ENCODE measurements at places on chromosomes 11 and 22. TPM values are rescaled to one million over a fixed set of nuclear protein-coding genes. Genes with fewer than 3 reads are reported as not detected.

DNA sequence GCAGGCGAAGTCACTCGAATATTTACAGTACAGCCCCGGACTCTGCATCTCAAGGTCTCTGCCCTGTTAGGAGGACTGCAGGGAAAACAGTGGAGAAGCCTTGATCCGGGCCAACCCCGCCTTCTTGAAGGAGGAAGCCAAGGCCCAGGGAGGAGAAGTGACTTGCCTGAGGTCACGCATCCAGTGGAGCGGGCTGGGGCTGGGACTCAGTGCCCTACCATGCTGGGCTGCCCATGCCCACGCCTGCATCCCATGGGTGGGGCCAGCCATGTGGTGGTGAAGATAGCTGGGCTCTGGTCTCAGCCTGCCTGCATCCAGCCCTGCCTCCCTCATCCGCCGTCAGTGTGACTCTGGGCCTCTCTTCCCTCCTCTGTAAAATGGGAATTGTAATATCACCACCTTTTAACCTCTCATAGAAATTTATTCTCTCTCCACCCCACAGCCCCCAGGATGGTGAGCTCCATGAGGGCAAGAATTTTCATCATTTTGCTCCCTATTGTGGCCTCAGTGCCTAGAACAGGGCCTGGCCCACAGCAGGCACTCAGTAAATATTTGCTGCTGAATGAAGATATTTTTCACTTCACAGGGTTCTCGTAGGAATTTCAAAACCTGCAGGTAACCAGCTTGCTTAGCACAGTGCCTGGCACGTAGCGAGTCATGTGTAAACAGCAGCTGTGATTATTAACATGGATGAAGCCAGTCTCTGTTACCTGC, 57.3 kb downstream of the OTOG start:
- no peak overlapping the region for H3K27ac ChIP-seq
- H3K27me3 ChIP-seq = no peaks in the 10 kb centered on the region
- no peak overlapping the region for H3K4me3 ChIP-seq
- no peaks in the 10 kb centered on the region for H3K4me1 ChIP-seq
- no peak for DNase-seq

GRCh38 chr11:41099654-41100053, 359.8 kb downstream of the LRRC4C start:
- H3K4me1 ChIP-seq = no peaks in the 10 kb centered on the region
- H3K27me3 ChIP-seq = no peaks in the 10 kb centered on the region
- no peak overlapping the region for H3K4me3 ChIP-seq
- no peak for DNase-seq
- no peaks in the 10 kb centered on the region for H3K36me3 ChIP-seq

DNA sequence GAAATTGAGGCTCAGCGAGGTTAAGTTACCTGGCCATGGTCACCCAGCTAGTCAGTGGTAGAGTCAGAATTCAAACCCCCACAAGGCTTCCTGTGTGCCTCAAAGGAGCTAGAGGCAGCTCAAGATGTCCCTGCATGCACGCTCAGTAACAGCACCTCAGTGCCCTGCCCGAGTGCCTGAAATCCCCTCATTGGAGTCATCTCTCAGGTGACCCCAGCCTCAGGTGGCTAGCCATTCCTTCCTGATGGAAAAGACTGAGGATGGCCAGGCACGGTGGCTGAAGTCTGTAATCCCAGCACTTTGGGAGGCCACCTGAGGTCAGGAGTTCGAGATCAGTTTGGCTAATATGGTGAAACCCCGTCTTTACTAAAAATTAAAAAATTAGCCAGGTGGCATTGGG, 36.9 kb downstream of the LIF start:
- no peak overlapping the region for H3K4me3 ChIP-seq
- no peak for DNase-seq
- H3K27ac ChIP-seq = peak overlapping the region; percentile 45
- no peaks in the 10 kb centered on the region for H3K36me3 ChIP-seq
- H3K4me1 ChIP-seq = peaks cover 29% of the 10 kb centered on the region

Gene CRYBB3
- total RNA-seq = not detected

GRCh38 chr11:27868709-27869108, 168.5 kb upstream of the BDNF start:
- no peak for DNase-seq
- H3K4me3 ChIP-seq = no peak overlapping the region
- H3K27ac ChIP-seq = no peak overlapping the region

DNA sequence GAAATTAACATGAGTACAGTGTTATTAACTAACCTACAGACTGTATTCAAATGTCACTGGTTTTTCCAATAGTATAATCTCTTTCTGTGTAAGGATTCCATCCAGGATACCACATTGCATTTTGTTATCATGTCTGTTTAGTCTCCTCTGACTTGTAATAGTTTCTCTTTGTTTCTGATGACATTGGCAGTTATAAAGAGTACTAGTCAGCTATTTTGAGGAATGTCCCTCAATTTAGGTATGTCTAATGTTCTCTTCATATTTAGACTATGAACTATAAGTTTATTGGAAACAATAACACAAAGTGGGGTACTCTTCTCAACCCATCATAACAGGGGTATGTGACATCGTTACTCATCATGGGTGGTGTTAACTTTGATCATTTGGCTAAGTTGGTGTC, 20.3 kb upstream of the ME3 start:
- peaks cover 8% of the 10 kb centered on the region for H3K4me1 ChIP-seq
- DNase-seq = no peak
- no peak overlapping the region for H3K27ac ChIP-seq

DNA sequence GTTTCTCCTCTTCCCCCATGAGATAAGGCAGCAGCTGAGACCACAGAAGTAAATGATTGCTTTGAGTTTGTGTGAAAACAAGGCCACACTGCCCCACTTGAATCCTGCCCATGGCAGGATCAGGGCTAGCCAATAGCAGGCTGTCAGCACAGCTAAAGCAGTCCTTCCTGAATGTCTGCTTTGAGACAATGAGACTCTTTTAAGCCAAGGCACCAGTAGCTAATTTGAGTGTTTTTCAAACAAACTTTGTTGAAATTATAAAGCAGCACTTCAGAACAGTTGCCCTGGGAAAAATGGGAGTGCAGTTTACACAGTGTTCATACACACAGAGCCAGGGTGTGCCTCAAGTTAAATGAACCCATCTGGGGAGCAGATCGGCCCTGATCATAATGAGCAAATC, 103.5 kb upstream of the OR5AK2 start:
- H3K27me3 ChIP-seq = no peaks in the 10 kb centered on the region
- H3K4me1 ChIP-seq = no peaks in the 10 kb centered on the region
- DNase-seq = no peak
- H3K4me3 ChIP-seq = no peak overlapping the region
- no peaks in the 10 kb centered on the region for H3K36me3 ChIP-seq

DNA sequence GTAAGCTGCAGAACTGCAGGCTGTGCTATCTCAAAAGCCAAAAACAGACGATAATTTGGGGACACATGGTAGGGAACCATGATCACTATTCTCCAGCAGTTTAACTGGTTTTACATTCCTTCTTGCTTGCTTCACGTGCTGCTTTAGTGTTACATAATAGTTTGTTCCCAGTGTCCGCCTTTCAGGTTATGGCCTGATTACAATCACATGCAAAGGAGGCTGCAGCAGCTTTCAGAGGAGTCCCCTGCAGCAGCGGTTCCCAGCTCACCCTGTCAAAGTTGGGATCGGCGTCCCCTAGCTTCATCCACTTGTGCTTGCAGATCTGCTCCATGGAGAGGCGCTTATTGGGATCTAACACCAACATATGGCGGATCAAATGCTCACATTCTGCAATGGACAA, 39.2 kb upstream of the APOA1 start:
- no peak overlapping the region for H3K4me3 ChIP-seq
- no peak for DNase-seq
- peaks cover 12% of the 10 kb centered on the region for H3K36me3 ChIP-seq
- H3K27ac ChIP-seq = no peak overlapping the region
- H3K27me3 ChIP-seq = no peaks in the 10 kb centered on the region
- H3K4me1 ChIP-seq = no peaks in the 10 kb centered on the region

Measured in thoracic aorta (tissue), 2 donors.